Adrenal gland (tissue), 19 donors: ENCODE measurements at places on chromosomes 16 and 17. TPM values are rescaled to one million over a fixed set of nuclear protein-coding genes. Genes with fewer than 3 reads are reported as not detected.

HOXB3 gene
- 13.0 TPM for total RNA-seq

SCIMP gene
- 14.2 TPM for total RNA-seq

GRCh38 chr16:31344712-31345111 is 10.3 kb upstream of the ITGAX start:
- H3K27ac ChIP-seq, result no peak overlapping the region
- H3K36me3 ChIP-seq, result no peaks in the 10 kb centered on the region
- H3K4me3 ChIP-seq, result no peak overlapping the region
- no peaks in the 10 kb centered on the region for H3K4me1 ChIP-seq
- no peaks in the 10 kb centered on the region for H3K27me3 ChIP-seq
- no peak for DNase-seq

DNA sequence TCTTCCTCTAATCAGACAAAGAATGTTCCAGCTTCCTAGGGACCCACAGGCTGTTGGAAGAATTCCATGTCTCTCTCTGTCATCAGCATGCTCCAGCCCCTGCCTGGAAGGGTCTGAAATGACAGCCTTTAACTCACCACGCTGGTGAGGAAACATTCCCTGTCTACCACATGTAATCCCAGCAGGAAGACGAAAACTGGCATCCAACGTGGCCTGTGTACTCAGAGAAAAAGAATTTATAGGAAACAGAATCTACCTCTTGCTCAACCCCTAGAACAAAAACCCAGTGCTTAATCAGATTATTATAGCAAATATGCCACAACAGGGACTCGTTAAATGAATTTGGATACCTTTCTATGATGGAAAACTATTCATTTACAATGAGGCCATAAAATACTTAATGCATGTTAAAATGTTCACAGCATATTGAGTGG is 147.3 kb upstream of the FOXF1 start:
- H3K4me1 ChIP-seq, result no peaks in the 10 kb centered on the region
- no peak for DNase-seq
- no peak overlapping the region for H3K27ac ChIP-seq

- no peaks in the 10 kb centered on the region for H3K27me3 ChIP-seq
- no peaks in the 10 kb centered on the region for H3K36me3 ChIP-seq
- H3K4me1 ChIP-seq, result peaks cover 30% of the 10 kb centered on the region
- peak; percentile 43 for DNase-seq
- H3K4me3 ChIP-seq, result no peak overlapping the region
Measured at GRCh38 chr17:32487473-32488176, 832 bp downstream of the CDK5R1 start.

DNA sequence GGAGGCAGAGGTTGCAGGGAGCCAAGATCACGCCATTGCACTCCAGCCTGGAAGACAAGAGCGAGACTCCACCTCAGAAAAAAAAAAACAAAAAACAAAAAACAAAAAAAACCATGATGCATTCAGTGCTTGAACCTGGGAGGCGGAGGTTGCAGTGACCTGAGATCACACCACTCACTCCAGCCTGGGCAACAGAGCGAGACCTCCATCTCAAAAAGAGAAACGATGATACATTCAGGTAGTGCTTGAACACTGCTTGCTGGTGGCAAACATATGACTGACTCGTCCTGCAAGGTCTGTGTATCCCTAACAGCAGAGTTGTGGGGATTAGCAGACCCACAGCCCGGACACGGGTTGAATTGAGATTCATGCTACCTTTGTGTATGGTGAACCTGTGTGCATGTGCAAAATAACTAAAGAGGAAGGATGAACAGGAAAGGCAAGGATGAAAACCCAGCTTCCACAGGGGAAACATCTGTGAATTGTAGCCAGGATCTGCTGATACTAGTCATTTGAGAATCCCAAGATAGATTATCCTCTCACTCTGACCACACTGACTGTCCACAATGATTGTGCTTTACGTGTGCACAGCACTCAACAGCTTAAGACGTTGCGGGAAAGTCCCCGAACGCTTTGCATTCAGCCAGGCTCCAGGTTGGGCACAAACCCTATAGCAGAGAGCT is 52.4 kb upstream of the MRPS23 start:
- peaks cover 38% of the 10 kb centered on the region for H3K4me1 ChIP-seq
- no peaks in the 10 kb centered on the region for H3K27me3 ChIP-seq
- H3K27ac ChIP-seq, result peak overlapping the region; percentile 90
- no peaks in the 10 kb centered on the region for H3K36me3 ChIP-seq
- no peak overlapping the region for H3K4me3 ChIP-seq
